Substantia nigra (tissue), 51 donors: ENCODE measurements at places on chromosomes 1 and 21.
A peak's percentile ranks its signal among the peaks of the same experiment; 100 is the strongest.

DNA sequence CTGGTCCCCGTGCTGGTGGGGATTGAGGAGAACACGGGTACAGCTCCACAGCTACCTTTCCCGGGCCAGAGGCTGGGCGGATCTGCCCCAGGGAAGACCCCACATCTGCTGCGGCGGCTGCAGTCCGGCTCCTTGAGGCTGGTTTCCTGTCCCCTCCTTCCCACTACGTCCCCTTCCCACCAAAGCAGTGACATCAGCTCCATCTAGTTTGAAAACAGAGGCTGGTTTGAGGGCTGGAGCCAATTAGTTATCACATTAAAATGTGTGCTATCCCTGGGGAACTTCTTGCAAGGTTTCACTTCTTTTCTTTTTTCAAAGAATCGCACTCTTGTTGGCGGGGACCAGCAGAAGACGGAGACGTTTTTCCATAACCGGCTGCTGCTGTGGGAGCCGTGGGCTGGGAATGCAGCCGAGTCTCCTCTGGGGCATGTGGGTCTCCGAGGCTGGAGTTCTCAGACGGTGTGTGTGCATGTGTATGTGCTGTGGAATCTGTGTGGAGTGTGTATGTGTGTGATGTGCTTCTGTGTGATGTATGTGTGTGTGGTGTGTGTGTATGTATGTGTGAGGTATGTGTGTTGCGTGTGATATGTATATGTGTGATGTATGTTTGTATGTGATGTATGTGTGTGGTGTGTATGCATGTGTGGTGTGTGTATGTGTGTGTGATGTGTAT lies 8.9 kb upstream of the PCBP3 start:
- no peak for DNase-seq

DNA sequence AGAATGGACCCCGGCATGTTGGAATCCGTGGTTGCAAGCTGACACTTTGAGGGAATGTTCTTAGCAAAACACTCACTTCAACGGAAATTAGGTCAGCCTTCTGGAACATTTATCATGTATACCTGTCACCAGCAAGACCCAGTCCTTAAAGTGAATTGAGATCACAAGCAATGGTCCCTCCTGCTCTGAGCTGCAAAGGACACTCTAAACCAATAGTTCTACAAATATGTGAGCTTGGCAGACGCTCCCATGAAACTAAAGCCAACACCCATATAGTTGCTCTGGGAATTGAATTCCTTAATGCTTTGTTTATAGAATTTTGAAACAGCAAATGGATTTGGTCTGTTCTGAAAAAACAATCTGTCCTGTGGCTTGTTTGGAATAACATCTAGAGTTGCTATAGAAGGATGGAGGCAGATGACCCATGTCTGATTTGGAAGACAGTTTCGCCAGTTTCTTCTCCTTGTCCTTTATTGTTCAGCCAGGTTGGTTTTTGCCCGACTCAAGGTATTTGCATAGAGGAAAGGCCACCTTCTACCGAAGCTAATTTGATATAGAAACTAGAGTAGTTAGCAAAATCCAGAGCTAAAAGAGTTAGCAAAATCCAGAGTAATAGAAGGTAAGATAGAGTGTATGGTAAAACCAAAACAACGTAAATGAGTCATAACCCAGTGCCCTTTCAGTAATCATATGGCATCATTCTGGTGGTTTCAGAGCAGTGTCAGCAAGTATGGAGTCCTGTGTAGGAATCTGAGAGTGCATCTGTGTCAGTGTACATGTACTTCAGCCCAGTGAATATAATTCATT lies 236.2 kb downstream of the NFIA start:
- no peak for DNase-seq

GRCh38 chr1:36367066-36367465 lies 18.7 kb downstream of the STK40 start:
- DNase-seq = no peak

- no peak for DNase-seq
These were observed 45.1 kb downstream of the ATP2B4 start for GRCh38 chr1:203671521-203672278.

- no peak for DNase-seq
These were observed 340.1 kb downstream of the MATN1 start for GRCh38 chr1:30383221-30383711.

DNA sequence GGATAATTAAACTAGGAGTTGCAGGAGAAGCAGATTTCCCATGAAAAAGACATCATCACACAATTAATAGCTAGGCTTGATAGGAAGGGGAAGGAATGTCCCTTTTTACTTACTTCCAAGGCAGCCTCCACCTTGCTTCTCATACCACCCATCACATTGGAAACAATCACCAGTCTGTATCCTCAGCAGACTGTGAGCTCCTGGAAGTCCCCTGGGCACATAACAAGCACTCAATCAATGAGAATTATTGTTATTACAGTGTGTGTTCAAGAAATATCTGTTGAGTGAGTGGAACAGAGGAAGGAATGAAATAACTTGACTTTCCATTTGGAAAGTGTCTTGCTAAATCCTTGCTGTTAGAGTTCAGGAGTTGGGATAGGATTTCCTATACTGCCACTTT lies 36.2 kb downstream of the HIVEP3 start:
- DNase-seq = no peak

DNA sequence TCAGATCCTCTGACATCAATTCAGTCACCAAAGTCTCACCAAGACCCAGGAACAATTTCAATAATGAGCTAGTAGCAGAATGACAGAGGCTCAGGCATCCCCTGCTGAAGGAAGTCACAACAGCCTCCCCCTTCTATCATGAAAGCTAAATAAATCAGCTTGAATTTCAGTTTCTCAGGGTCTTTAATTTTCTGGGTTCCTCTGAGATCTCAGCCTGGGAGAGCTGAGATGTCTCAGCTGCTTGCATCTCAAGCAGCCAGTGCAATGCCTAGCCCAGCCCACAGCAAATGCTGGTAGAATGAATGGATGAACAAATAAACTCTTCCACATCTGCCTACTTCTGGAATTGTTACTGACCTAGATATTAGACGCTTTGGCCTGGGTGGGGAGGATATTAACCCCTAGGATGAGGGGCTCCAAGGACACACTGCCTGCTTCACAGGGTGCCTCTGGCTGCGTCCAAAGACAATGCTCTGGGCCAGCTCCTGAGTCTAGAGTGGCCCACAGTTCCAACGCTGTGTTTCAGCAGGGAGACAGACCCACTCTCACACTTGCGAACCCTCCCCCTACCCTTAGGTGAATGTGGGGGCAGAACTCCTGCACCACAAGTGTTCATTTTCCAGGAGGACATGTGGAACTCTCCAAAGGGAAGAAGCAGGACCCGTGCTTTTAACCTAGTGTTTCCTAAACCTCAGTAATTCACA lies 11.2 kb upstream of the LORICRIN start:
- no peak for DNase-seq

DNA sequence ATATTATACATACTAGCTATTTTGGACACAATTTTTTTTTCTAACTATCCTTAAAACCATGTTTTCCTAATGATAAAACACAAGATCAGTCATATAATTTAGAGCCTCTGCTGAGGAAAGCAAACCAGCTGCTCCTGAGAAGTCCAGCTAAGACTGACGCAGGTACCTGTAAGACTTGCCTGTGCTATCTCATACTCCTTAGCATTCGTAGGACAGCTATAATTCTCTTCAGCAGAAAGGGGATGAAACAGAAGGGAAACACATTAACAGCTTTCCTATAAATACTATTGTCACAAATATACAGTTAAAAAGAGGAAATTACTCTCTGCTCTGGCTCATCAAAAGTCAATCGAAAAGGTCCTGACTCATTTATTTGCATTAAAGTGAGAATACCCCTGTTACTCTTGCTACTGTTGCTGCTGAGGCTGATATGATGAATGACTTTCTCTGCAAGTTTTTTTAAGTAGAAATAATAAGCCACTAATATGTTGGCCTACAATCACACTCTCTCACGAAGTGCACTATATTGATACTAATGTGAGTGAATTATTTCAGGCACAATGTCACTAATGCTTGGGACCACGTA lies 757.1 kb downstream of the KCNT2 start:
- DNase-seq = no peak

DNA sequence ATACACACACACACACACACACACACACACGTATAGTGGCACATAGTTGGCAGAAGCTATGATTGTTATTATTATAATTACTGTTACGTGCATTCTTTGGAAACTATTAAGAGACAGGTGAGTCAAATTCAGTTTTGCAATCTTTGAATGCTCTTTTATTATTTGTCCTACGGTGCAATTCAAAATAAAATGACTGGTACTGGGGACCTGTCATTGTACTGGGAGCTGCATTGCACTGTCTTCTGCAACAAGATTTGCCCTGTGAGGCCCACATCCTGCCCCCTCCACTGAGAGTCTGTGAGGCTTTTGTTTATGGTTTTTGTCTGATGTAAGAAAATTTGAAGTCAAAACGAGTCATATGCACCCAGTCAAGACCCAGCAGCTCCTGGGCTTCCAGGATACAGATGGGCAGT lies 1.9 kb downstream of the LY9 start:
- no peak for DNase-seq

- DNase-seq = no peak
These were observed 69.6 kb downstream of the PIK3R3 start for GRCh38 chr1:46062651-46063319.

GRCh38 chr1:170671629-170671963 lies 7.7 kb downstream of the PRRX1 start:
- DNase-seq = no peak

DNA sequence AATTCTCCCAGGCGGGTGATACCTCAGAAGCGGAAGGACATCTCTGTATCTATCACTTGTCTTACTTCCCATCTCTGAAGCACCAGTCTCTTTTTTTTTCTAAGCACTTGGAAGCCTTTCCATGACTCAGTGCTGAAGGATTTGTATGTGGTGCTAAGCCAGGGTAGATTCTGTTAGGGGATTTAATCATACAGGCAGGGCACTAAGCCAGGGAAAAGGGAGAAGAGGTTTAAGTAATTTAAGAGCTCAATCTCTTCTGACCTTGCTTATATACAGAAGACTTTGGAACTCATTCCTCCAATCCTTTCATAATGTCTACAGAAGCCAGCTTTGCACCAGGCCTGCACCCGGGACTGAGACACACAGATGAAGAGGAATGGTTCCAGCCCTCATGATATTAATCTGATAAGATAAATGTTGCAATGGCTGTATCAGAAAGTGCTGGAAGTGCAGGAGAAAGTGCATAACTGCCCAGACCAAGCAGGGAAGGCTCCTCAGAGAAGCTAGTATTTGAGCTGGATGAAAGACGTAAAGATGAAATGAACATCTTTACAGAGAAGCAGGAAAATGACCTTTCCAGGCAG lies 11.0 kb downstream of the FAM163A start:
- no peak for DNase-seq

- DNase-seq = no peak
These were observed 268.8 kb downstream of the ST6GALNAC3 start for GRCh38 chr1:76343356-76343755.

DNA sequence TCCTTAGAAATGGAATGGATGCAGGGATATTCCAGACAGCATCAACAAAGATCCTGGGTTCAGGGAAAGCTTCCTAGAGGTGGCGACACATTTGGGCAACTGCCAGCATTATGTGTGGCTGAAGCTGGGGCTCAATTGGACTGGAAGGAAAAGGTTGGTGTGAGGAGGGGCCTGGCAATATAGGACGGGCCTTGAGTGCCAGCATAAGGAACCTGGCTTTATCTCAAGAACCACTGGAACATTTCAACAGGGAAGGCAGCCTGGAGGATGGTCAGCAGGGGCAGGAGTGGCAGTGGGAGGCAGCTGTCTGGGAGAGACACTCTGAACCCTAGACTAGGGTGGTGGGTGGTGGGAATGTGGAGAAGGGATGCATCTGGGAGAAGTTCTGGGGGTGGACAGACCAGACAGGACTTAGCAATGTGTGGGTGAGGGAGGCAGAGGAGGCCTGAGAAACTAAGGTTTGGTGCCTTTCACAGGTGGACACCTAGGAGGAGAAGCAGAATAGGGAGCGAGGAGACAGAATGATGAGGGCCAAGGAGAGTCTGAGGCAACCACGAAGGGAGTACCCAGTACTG lies 3.5 kb downstream of the SH3BGRL3 start:
- DNase-seq = no peak

GRCh38 chr1:150282558-150282958 lies 204 bp downstream of the CIART start:
- DNase-seq = peak; percentile 64

DNA sequence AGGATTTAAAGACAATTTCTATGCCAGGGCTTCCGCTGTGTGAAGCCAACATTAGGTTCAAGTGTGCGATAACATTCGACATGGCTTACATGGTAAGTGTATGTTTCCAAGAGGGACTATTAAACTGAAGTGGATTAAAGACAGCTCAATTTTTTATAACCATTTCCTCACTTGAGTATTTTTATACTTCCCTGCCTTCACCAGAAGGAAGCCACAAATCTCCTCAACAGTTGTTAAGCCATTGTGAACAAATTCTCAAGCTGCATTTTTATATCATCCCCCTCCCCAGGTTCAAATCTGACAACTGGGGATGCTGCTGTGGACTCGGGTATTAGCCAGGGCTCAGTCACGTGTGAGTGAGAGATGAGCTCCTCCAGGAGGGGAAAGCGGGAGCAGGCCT lies 116.3 kb downstream of the RHOU start:
- no peak for DNase-seq

DNA sequence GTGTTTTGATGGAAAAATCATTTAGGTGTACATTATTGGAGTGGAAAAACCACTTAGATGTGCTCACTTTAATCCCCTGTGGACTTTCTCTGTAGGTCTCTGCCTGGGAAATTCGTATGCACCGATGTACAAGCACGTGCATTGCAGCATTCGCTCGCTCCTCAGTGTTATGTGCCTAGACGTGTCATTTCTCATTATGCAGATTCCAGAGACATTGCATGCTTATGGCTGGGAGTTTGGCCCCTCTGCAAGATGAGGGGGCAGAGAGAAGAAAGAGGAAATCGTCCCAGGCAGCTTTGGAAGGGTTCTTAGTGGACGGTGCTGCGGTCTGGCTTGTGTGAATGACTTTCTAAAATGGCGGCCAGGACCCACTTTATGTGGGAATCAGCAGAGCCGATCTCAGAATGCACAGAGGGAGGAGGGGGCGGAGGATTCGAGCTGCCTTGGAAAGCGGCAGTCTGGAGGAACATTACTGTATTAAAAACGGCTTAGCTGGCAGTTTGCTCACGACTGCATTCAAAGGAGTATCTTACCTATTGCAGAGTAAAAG lies 2.3 kb downstream of the SPEN start:
- peak; percentile 33 for DNase-seq

DNA sequence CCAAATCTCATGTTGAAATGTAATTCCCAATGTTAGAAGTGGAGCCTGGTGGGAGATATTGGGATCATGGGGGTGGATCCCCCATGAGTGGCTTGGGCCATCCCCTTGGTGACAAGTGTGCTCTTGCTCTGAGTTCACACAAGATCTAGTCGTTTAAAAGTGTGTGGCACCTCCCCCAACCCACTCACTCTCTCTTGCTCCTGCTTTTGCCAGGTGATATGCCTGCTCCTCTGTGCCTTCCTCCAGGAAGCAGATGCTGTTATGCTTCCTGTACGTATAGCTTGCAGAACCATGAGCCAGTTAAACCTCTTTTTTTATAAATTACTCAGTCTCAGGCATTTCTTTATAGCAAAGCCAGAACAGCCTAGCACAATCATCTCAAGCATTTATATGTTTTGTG lies 23.0 kb upstream of the HSPA13 start:
- no peak for DNase-seq
